A172 (cell line): ENCODE measurements at places on chromosomes 7 and 10. TPM values are rescaled to one million over a fixed set of nuclear protein-coding genes. Genes with fewer than 3 reads are reported as not detected.

SUN3 gene
- total RNA-seq = 4.5 and 7.9 TPM in 2 replicates

TRIM4 gene
- 11.1 and 12.7 TPM in 2 replicates for total RNA-seq

PCBD1 gene
- 86.4 and 95.6 TPM in 2 replicates for total RNA-seq

PLEKHS1 gene
- 0.31 TPM in 1 of 2 replicates, not detected in the other for total RNA-seq

LDB3 gene
- 0.10 and 0.31 TPM in 2 replicates for total RNA-seq

MYL10 gene
- not detected in 2 replicates for total RNA-seq

DMBT1 gene
- total RNA-seq = not detected in 2 replicates

SP8 gene
- 0.71 TPM in 1 of 2 replicates, not detected in the other for total RNA-seq

EPHA1 gene
- total RNA-seq = 0.03 TPM in 1 of 2 replicates, not detected in the other

HOXA5 gene
- 0.98 and 1.9 TPM in 2 replicates for total RNA-seq

LRGUK gene
- 0.10 and 0.67 TPM in 2 replicates for total RNA-seq

KIAA1549 gene
- 2.2 and 2.4 TPM in 2 replicates for total RNA-seq

RPP38 gene
- total RNA-seq = 21.0 and 24.9 TPM in 2 replicates

FOXI2 gene
- total RNA-seq = not detected in 2 replicates

- no peak for DNase-seq
These were observed 114.2 kb downstream of the SPAG6 start for GRCh38 chr10:22459496-22459895.

GRCh38 chr10:69630651-69631400 lies 779 bp downstream of the FAM241B start:
- no peak for DNase-seq

- no peak for DNase-seq
These were observed 846.8 kb downstream of the IPMK start for GRCh38 chr10:57420881-57421280.

DNA sequence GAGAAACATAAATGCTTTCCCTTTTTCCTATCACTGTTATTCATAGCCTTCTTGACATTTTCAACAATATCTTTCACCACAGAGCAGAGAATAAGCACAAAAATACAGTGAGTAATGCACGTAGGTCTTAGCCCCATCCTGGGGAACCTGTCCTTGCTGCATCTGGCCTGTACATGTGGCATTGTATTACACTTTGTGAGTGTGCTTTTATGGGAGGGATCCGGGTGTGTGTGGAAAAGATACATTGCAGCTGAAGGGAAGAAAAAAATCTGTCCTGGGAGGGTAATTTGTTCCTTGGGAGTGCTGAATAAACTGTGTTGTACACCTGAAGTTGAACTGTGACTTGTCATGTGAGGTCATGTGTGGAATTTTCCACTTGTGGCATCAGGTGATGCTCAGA lies 422.7 kb upstream of the LRGUK start:
- no peak for DNase-seq

DNA sequence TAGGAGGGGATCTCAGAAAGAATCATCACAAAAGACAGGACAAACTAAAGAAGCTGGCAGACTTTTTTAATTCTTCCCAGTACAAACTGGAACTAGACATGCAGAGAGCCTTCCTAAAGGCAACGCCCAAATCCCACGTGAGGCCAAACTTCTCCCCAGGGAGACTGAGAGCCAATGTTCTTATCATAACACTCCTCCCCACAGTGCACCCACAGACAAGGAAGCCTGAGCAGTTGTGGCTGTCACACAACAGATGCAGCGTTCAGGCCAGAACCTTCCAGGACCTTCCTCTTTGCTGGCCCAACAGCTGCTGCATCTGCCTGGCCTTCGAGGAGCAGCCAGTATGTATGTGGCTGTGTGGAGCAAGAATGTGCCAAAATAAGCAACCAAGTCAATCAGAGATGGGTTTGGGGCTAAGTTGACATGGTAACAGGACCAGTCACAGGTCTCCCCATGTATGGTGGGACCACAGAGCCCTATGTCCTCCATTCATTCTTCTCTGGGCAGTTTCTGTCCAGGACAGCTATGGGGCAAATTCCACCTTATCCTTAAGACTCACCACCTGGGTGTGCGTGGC lies 34.9 kb downstream of the SRPK2 start:
- peak; percentile 45 for DNase-seq

DNA sequence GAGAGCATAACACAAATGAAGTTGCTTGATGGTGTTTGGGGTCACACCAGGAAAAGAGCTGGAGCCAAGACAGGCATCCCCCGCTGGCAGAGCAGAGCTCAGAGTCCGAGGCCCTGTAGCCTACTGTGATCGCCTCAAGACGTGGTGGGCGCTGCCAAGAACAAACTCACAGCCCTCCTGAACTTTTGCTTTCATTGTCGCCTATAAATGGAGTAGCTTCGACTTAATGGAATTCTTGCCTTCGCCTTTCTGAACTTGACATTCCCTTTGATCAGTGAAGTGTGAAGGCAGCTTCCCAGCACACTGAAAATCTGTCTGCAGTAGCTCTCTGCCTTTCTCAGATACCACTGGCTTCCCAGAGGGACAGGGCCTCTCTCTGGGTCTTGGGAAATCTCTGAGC lies 21.3 kb downstream of the CPXM2 start:
- DNase-seq = no peak

GRCh38 chr10:118809357-118810220 lies 54.8 kb upstream of the CACUL1 start:
- no peak for DNase-seq

GRCh38 chr7:5197811-5198210 lies 7.8 kb downstream of the WIPI2 start:
- DNase-seq = no peak

DNA sequence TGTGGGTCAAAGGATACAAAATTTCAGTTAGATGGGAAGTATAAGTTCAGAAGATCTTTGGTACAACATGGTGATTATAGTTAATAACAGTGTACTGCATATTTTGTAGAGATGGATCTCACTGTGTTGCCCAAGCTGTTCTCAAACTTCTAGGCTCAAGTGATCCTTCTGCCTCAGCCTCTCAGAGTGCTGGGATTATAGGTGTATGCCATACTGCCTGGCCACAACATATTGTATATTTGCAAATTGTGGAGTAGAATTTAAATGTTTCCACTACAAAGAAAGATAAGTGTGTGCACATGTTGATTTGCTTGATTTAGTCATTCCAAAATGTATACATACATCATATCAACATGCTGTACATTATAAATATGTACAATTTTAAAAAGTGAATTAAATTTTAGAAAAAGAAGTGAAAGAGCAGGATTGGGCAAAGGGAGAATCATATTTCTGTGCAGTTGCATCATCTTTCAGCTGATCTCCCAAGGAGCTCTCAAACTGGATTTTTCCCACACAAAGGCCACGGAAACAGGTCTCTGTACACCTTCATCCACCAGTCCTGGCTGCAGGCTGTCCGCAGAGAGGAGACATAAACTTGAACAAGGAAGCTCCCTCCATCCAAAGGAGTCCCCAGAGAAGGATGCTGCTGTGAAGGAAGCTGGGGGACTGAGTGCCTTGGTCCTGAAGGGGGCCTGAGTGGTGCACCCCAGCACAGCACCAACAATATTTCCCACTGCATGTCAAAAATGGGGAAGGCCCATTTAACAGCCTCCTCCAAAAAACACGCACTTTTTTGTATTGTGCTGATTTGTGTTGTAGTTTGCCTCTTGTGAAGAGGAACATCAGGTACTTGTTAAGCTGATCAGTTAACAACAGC lies 217.1 kb upstream of the GHITM start:
- no peak for DNase-seq

GRCh38 chr10:59823751-59824150 lies 70.5 kb upstream of the MRLN start:
- no peak for DNase-seq

DNA sequence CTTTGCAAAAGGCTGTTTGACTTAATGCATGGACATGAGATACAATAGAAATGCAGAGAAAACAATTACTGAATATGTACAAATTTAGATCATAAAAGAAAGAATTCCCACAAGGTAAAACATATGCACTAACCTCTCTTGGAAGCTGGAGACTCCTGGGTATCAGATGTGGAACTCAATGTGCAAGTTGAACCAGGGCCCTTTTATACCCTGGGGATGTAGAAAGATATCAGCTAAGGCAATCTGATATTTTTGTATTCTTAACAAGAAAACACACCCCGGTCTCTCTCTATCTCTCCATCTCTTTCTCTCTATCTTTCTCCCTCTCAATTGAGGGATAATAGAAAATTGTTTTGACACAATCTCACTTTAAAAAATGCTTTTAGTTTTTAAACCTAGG lies at the start of gene IDI2:
Gene IDI2, minus strand, starts transcription at position 177 of the 400 bp plus-strand sequence. CDS start 1,136 bp downstream, outside the sequence.
- DNase-seq = no peak

DNA sequence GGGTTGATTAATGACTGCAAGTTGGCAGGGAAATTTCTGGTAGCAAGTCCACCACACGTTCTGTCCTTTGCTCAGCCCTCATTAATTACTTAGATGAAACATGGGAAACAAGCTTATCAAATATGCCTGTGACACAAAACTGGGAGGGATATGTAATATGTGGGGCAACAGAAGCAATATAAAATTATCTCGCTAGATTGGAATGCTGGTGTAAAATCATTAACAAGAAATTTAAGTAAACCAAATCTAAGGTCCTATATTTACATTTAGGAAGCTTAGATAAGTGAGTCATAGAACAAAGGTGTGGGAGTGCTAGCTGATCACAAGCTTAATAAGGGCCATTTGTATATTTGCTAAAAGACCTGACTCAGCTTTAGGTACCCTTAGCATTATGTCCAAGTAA lies 23.5 kb downstream of the TRPV5 start:
- no peak for DNase-seq

GRCh38 chr7:139825666-139826290 lies 3.3 kb upstream of the TBXAS1 start:
- DNase-seq = peak; percentile 47

GRCh38 chr7:30884881-30885280 lies 26.8 kb upstream of the AQP1 start:
- no peak for DNase-seq

DNA sequence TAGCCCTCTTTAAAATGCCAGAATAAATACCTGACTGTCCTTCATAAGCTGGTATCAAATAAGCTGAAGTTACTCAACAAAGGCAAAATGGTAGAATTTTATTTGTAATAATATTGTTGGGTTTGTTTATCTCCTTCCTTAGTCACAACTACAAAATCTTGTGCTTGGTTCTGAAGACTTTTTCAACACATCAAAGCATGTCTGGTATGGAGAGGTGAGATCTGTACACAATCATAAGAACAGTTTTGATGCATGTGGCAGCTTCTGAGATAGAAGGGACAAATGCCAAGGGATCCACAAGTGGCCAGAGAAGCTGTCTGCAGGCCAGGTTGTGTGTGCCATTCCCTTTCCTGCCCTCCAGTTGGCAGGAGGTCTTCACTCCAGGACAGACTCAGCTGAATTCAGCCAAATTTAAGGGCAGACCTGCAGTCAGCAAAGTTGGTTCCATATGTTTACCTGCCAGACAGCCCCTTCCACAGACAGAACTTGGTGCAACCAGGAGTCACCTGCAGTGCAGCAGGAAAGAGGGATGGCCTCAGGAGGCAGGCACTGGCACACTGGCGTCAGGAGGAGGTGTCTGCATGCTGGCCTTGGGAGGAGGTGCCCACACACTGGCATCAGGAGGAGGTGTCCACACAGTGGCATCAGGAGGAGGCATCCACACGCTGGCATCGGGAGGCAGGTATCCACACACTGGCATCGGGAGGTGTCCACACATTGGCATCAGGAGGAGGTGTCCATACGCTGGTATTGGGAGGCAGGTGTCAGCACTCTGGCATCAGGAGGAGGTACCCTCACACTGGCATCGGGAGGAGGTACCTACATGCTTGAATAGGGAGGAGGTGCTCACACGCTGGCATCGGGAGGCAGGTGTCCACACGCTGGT lies 93.1 kb upstream of the IKZF1 start:
- no peak for DNase-seq

- DNase-seq = no peak
These were observed 29.6 kb downstream of the GOLGA7B start for GRCh38 chr10:97879241-97879640.

GRCh38 chr7:121578669-121579068 lies 182.6 kb upstream of the FAM3C start:
- DNase-seq = no peak

GRCh38 chr10:114304017-114304570 lies 65.0 kb downstream of the VWA2 start:
- peak; percentile 80 for DNase-seq

DNA sequence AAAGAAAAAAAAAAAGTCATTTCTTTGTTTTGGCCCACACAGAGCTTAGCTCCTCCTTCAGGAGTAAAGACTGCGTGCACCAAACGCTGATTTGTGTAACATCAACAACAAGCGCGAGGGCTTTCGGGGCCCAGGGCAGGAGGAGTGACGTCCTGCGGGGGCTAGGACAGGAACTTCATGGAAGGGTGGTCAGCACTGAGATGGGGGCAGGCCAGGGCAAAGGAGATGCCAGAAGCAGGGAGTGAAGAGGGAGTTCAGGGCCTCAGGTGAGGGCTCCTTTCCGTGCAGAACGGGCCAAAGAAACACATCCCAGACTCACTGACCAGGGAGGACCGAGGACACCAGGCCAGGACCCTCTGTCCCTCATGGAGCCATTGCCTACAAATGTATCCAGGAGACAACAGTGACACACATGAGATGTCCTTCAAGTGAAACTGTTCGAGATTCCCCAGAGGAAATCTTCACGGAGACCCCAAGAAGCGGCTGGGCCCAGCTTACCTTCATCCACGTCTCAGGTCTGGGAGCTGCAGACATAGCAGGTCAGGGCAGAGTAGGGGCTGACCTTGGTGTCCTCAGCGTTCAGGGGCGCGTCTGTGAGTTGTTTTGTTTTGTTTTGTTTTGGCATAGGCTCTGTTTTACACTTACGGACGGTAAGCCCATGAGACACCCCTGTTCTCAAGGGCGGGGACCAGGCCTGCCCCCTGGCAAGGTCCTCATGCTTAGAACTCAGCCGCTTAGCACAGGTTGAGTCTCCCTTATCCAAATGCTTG lies 30.4 kb upstream of the SHH start:
- no peak for DNase-seq

DNA sequence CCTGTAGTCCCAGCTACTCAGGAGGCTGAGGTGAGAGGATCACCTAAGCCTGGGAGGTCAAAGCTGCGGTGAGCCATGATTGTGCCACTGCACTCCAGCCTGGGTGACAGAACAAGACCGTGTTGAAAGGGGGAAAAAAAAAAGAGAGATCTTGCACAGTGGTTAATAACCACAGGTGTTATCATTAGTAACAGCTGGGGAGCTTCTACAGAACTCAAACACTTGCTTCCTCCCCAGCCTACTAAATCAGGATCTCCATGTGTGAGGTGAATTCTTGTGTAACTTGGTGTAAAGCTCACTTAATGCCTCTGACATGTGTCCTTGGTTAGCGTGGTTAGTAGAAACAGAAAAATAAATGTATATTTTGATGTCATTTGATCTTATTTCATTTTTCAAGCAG lies 43.9 kb upstream of the BMS1 start:
- no peak for DNase-seq

- DNase-seq = no peak
These were observed 75.7 kb upstream of the MACROH2A2 start for GRCh38 chr10:69976795-69977546.
